ENCODE measurements at places on chromosomes 11 and 22.

- DNase-seq: peak; percentile 90
These were observed 85.2 kb downstream of the CCDC81 start for GRCh38 chr11:86459682-86460460.

DNA sequence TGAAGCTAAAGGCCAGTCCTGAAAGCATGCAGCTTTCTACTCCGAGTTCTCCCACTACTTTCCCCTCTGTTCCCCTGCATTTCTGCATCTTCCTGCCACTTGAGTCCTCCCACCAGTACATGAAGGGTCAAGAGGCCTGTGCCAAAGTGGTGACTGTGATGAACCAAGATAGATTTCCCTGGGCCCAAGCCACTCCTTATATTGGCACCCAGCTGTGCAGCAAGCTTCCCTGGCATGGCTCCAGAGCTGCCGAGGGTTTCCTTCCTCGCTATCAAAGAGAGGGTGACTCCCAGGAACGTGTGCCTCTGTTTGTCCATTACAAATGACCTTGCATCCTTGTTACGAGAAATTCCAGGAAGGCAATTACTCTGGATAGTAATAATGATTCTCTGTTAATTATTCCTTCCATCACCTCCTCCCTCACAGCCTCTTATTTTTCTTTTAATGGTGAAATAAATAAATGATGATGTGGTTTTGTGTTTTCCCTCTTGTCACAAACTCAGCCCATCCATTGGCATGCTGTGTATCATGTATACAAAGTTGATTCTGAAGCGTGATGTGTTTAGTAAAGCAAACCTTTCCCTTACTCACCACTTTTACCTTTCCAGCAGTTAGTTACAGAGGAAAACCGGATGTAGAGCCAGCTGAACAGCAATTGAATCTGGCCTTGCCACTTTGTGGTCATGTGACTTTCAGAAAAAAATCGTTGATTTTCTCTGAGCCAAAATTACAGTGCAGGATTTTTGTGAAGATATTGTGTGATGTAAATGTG is 8.3 kb downstream of the SRSF8 start:
- DNase-seq: peak; percentile 58

DNA sequence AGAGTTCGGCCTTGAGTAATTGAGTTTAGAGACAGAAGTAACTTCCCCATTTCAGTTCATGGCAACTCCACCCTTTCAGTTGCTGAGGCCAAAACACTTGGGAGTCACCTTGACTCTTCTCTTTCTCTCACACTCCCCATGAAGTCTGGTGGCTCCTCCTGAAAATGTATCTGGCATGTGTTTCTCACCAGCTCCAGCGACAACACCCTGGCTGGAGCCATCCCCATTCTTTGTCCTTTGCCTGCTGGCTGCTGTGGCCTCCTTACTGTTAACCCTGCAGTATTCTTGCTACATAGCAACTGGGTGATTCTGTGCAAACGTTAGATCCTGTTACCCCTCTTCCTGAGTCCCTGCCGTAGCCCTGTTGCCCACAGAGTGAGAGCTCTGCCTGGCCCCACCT is 23.8 kb downstream of the SLC6A5 start:
- DNase-seq: no peak

- DNase-seq: no peak
These were observed 98.6 kb downstream of the FEZ1 start for GRCh38 chr11:125397421-125397820.

- DNase-seq: no peak
These were observed at the start of gene PGGHG for GRCh38 chr11:288478-289397. Gene PGGHG (plus strand): TSS chr11:289126. CDS start chr11:289817, 691 bp downstream.

GRCh38 chr11:111417011-111417765 is 38.1 kb upstream of the POU2AF1 start:
- no peak for DNase-seq

DNA sequence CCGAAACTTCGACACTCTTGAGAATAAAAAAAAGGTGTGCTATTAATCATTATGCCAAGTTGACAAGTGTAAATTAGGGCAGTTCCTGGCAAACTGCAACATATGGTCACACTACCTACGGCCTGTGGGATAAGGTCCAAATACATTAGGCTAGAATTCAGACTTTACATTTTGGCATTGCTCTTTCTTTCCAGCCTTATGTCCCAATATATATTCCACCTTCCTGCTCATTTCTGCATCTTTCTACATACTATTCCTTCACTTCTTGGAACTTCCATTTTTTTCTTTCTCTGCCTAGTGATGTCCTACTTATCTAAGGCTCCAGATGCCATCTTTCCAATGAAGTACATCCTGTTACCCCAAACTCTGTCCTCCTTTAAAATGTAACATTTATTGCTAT is 577.2 kb downstream of the LRRC4C start:
- DNase-seq: no peak

DNA sequence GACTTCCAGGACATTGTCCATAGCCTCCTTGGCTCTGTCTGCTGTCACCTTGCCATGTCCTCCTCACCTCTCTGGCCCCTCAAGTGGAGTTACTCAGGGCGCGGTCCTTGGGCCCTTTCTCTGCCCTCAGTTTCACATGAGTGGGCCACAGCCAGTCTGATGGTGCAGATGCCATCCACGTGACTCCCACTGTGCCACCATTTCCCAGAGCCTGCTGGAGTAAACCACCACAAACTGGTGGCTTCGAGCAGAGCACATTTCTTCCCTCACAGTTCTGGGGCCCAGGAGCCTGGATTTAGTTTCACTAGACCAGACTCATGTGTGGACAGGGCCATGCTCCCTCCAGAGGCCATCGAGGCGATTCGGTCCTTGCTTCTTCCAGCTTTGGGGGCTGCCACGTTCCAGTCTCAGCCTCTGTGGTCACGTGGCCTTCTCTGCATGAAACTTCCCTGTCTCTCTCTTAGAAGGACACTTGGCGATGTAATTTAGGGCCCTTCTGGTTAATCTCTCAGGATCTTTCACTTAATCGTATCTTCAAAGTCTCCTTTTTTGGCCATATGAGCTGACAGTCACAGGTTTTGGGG is 14.6 kb downstream of the SMARCB1 start:
- no peak for DNase-seq

DNA sequence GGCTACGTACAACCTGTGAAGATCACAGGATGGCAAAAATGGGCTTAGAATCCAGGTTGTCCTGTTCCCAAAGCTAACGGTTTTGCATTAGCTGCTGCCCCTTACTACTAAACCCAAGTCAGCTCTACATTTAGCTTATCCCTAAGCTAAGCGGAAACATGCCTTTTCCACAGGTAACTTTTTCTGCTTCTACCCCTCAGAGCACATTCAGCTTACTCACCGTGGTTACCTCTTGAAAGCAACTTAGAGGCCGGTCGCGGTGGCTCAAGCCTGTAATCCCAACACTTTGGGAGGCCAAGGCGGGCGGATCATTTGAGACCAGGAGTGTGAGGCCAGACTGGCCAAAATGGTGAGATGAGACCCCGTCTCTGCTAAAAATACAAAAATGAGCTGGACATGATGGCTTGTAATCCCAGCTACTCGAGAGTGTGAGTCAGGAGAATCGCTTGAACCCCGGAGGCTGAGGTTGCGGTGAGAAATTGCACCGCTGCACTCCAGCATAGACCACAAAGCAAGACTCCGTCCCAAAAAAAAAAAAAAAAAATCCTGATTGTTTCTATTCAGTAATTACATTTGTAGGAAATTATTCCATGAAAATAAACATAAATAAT is 790 bp upstream of the TMEM41B start:
- no peak for DNase-seq

DNA sequence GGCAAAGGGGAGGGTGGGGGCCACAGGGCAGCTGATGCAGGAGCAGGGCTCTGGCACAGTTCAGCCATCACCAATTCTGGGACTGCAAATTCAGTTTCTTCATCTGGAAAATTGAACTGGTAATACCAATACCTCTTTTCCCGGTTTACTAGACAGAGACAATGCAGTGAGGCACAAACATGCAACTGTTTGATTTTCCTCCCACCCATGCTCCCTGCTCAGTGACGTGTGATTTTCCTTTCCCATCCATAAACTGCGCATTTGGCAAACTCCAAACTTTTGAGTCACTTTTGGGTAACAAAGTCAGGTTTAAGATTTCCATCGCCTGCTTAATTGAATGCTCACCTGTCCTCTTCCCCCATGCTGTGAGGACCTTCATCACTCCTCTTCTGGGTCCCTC is 23.2 kb downstream of the P2RY2 start:
- DNase-seq: no peak

GRCh38 chr11:117743121-117743815 is 53.7 kb downstream of the DSCAML1 start:
- DNase-seq: no peak

- DNase-seq: peak; percentile 83
These were observed 31.3 kb downstream of the MTNR1B start for GRCh38 chr11:93000511-93001476.

DNA sequence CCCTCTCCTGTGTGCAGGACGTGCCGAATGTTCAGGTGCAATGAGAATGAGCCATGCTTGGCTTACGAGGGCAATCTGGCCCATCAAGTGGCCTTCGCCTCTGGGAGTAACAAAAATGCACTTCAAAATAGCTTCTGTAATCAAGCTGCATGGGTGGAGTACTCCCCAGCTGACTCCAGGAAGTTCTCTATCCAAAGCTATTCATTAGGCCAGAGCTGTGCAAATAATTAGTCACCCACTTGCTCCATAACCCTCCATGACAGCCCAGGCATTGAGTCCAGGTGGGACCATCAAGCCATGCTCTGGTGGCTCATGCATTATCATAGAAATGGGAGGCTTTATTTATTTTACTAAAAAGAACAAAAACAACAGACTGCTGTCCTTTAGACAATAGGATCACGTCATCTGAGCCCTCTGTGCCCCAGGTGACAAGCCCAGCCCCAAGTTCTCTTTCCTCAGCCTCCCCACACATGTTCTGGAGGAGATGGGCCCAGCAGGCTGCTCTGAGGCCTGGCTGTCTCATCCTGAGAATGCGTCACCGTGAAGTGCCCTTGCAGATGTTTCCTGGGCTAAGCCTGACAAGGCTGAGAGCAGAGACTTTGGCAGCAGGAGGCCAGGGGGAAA is 244.7 kb downstream of the ETS1 start:
- DNase-seq: peak; percentile 77

GRCh38 chr11:130514316-130514715 is 65.9 kb downstream of the ADAMTS15 start:
- DNase-seq: peak; percentile 59

DNA sequence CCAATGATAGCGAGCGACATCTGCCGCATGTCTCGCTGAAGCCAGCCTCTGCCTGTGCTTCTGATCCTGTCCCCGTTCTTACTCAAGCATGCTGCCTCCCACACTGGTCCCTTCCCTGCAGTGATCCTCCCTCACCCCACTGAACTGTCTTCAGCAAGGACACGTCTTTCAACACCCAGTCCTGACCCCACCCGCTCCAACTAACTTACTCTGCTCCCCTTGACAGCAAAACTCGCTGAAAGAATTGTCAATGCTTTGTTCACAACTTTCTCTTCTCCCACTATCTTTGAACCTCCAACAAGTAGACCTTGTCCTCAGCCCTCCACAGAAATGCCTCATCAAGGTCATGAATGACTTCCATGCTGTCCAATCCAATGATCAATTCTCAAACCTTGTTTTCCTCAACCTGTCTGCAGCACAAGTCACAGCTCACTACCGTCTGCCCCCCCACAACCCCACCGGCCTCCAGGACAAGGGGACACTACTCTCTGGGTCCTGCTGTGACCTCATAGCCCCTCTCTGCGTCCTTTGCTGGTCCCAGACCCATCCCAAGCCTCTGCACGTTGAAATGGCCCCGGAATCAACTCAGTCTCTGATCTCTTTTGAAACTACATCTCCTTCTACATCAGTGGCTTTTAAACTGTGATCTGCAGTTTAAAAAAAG is 108.0 kb downstream of the MICAL3 start:
- DNase-seq: no peak

- no peak for DNase-seq
These were observed 44.9 kb upstream of the TH start for GRCh38 chr11:2216400-2217064.

DNA sequence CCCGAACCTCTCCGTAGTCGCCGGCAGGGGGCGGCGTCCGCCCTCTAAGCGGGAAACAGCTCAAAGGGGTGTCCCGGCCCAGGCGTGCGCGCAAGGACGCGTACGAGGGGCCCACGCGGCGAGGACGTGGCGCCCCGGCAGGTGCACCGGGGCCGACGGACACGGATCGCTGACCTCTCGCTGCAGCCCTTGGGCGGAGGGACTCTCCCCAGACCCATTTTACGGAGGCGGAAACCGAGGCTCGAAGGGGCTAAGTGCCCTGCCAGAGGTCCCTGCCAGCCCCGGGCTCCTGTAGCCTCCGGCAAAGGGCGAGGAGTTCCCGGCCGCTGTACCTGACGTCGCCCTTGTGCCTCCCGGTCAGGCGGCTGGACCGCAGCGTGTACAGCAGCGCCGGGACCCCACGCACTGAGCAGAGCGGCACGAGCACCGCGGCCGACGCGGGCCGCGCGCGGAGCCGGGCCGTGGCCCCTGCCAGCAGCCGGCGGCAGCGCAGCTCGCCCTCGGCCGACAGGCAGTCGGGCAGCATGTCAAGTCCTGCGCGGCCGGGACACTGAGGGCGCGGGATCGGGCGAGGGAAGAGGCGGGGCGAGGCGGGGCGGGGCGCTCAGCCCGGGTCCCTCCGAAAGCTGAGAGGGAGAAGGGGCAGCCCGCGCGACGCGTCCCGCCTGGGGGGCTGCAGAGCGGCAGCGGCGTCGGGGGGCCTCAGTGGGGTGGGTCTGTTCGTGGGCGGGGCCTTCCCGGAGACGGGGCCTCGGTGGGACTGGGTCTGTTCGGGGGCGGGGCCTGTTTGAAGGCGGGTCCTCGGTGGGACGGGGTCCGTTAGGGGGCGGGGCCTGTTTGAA is at the start of gene NUDT8:
Gene NUDT8 (minus strand): TSS at position 552 of the 842 bp plus-strand sequence. CDS start 26 bp downstream, at position 526.
- DNase-seq: peak; percentile 85

DNA sequence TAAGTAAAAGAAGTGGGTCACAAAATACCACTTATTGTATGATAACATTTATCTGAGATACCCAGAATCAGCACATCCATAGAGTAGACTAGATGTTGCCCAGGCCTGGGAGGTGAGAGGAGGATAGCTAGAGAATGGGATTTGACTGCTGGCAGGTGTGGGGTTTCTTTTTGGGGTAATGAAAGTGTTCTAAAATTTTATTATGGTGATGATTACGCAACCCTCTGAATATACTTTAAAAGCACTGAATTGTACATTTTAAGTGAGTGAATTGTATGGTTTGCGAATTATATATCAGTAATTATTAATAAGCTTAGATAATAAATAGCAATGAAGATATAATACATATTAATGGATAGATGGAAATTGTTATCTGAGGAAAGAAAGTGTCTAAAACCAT is 35.7 kb upstream of the ACAT1 start:
- DNase-seq: no peak

DNA sequence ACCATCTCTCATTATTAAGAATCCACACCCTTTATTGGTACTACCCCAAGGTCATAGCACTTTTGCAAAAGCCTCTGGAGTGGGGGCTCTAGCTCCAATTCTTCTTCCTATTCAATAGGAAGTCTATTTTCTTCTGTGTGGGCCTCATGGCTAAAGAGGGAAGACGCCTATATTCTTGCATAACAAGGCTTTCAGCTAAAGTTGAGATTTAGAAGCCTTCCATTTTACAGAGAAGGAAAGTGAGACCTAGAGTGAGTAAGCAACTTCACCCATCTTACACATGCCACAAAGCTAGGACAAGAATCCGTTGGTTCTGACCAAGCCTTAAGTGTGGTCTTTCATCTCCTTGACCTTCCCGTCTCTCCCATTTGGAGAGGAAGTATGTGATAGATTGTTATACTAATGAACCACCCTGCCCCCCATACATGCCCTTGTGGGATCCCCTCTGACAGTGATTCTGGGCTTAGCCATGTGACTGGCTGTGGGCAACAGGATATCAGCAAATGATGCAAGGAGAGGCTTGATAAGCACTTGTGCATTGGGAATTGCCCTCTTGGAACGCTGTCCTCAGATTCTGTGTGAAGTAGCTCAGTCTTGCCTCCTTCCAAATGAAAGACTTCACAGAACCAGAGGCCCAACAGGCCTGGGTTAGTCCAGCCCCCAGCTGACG is 12.3 kb downstream of the BACE1 start:
- DNase-seq: no peak

GRCh38 chr11:69558519-69558941 is 77.1 kb downstream of the LINC01488 start:
- no peak for DNase-seq

Measured in cardiac fibroblast (primary cell).